ENCODE measurements at places on chromosomes 16 and 17.

DNA sequence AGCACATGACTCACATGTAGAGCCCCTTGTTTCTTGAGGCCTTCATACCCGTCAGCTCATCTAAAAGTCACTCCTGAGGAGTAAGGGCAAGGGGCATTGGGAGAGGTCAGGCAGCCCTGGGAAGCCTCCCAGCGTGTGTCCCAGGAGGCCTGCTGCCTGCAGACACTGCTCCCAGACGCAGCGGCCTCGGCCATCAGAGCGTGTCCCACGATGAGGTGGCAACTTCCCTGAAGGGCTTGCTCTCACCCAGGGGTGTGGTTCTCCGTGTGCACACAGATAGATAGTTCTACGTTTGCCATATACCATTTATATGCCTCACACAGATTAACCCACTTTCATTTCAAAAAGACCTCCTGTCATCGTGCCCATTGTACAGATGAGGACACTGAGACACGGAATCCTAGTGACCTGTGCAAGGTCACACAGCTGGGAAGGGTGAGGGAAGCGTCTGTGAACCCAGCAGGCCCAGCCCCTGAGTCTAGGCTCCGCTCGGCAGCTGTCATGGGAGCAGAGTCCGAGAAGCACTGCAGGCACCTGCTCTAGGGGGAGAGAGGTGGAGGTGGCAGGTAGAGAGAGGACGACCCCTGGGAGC is 8.3 kb downstream of the TUBB3 start:
- DNase-seq: no peak

DNA sequence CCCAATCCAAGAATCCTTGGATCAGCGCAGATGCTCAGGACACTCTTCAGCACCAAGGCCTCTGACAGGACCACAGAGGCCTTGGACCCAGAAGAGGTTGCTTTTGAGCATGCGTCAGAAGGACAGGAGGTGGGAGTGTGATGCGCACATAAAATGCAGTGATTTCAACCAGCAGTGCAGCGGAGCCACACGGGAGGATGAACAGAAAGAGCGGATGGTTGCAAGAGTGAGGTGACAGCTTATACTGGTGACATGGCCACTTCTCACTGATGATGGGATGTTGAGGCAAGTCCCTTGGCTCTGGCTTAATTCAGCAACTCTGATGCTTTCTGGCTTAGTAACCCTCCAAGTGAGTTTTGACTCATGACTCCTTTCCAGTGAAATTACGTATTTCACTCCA is 25.2 kb upstream of the ERN1 start:
- no peak for DNase-seq

- peak; percentile 42 for DNase-seq
Observed at GRCh38 chr17:9837551-9838471, 12.1 kb downstream of the GLP2R start.

- no peak for DNase-seq
Observed at GRCh38 chr16:55274391-55274790, 49.6 kb upstream of the IRX6 start.

GRCh38 chr17:2724784-2725164 is 13.2 kb upstream of the CLUH start:
- no peak for DNase-seq

DNA sequence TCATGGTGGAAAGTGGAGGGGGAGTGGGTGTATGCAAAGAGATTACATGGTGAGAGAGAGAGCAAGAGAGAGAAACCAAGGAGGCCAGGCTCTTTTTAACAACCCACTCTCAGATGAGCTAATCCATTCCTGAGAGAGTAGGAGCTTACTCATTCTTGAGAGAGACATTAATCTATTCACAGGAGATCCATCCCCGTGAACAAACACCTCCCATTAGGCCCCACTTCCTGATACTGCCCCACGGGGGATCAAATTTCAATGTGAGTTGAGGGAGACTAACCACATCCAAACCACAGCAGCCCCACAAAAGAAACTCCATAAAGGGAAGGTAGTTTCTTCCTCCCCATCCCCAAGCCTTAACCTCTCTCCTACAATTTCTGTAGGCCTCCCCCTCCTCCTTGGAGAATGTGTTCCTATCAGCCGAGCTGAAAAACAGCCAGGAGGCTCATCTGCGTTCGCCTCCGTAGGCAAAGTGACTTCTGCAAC is 450.0 kb downstream of the NPIPA7 start:
- DNase-seq: no peak

DNA sequence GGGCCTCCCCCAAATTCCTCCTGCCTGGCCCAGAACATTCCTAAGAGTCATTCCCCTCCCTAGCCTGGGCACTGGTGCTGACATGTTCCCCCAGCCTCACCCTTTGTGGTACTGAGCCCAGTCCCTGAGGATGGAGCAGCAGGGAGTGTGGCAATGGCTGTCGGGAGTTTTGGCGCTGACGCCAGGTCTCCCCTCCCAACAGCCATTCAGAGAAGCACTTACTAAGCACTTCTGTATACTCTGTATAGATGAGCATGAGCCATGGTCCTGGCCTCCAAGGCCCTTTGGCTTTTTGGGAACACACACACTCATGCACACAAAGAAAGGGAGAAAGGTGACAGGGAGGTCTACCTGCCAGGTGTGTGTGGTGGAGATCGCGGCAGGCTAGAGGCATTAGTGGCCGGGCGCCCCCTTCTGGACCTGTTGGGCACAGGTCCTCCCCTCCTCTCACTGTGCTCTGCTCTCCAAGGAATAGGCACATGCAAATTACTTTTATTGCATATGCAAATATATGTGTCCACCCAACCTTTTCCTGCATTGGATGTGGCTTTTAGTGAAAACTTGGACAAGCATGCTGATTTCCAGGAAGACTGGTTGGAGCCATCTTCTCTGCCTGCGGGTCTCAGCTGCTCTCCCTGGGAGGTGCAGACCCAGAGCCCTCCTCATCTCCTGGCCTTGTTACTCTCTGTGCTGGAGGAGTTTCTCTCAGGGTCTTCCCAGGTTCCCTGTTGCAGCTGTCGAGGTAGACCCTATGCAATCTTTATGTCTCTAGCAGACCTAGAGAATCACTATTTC is 17.4 kb upstream of the C17orf107 start:
- peak; percentile 58 for DNase-seq

- no peak for DNase-seq
Observed at GRCh38 chr17:31067691-31068184, 27.0 kb upstream of the NF1 start.

GRCh38 chr17:8158267-8159031 is 4.3 kb downstream of the VAMP2 start:
- peak; percentile 97 for DNase-seq

DNA sequence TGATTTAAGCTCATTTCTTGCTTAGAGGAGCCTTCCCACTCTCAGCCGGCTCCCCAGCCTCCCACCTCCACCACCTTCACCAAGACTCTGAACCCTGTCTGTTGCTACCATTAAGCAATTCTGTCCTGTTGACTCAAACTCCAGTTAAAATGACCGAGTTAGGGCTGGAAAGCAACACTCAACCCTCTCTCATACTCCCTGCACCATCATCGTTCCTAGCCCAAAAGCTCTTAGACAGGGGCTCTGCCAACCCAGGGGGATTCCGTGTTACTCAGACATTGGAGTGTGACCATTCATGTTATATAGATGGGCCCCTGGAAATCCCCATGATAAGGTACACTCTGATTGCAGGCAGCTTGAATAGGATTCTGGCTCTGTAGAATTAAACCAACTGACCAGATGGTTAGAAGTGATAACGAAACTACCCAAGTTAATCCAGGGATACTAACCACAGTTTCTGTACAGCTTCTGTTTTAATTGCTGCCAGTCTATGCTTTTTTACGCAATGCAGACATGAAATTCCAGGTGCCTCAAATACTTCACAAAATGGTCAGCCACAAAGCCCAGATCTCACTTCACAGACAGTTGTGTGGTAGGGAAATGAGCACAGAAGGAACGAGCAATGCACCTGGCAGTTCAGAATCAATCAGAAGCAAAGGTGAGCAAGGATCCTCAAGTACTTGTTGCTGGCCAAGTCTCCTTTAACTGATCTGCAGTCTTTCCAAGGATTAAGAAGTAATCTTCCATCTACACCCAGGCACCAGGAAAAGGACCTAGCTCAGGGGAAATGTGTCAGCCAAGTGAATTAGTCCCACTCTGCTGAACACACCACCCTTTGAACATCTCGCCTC is 2.1 kb downstream of the SSTR2 start:
- DNase-seq: no peak

DNA sequence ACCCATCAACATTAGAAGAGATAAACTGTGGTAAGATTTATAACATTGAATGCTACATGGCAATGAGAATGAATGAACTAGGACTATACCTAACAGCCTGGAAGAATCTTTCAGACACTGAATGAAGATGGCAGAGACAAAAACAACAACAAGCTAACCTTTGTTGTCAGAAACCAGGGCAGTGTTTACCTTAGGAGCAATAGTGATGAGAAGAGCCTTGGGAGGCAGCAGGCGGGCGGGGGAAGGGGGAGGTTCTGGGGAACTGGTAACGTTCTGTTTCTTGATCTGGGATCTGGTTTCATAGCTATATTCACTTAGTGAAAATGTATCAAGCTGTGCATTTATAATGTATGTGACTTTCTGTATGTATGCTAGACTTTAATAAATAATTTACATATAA is 139.0 kb upstream of the TNRC6C start:
- DNase-seq: no peak

DNA sequence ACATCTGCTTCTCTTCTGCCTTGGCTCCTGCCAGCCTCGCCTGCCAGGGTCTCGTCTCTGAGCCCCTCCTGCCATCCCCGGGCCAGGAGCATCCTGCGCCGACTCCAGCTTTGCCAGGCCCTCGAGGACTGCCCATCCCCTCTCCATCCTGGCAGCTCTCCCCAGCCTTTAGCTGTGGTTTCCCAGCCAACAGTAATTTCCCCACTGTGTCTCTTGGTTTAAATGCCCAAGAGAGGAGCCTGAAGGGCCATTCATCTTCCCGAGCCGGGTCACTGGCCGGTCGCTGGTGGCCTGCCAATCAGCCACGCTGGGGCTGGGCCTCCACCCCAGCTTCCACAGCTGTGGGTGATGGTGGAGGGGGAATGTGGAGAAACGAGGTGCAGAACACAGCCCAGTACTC is 47.8 kb downstream of the MRC2 start:
- DNase-seq: no peak

DNA sequence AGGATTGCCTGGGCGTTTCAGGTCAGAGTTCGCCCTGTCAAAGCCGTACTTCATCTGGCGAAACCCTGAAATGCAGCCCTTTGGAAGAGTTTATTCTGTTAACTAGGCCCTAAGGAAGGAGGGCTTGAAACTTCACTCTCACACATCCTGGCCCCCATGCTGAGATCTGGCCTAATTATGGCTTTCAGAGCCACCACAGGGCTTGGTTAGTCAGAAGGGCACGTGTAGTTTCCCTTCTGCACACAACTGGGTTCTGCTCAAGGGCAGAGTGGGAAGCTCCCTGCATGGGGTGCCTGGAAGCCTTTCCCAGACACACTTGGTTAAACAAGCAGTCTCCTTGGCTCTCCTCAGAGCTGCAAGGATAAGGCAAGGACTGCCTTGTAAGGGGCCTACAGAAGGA is 397.3 kb downstream of the SHISA9 start:
- no peak for DNase-seq
